ENCODE measurements at places on chromosomes 2 and 18.

DNA sequence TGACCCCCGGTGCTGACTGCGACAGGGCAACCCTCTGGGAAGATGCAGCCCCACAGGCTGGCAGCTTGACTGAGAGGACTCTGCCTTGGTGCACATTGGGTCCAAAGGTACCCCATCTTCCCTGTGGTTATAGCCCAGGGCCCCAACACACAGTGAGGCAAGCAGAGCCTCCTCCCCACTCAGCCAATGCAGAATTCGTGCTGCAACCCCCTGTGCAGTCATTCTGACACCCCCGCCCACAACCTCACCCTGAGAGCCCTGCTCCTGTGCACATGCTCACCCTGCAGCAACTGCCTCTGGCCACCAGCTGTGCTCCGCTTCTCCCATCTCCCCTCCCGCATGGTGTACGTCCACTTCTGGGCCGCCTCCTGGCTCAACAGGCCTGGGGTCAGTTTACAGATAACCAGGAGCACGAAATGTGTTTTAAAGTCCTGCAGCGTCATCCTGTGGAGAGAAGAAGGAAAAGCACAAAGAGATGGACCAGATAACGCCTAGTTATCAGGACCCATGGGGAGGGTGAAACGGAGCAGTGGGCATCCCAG is 24.4 kb downstream of the CAPN14 start:
- DNase-seq = no peak

DNA sequence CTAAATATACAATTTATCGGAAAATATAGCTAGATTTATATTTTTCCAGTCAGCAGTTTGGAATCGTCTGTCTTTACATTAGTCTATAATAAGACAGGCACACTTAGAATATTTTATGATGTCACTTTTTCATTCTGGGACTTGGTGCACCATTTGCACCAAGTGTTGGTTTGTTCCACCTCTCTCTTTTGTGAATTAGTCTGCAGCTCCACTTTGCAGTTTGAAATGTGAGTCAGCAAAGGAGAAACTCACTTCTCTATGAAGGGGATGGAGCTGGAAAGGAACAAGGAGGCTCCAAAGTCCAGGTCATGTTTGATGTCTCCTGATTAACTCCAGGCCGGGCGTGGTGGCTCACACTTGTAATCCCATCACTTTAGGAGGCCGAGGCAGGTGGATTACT is 63.8 kb upstream of the RTN4 start:
- no peak for DNase-seq

- no peak for DNase-seq
Measured at GRCh38 chr2:148944536-148944935, 69.5 kb downstream of the KIF5C start.

GRCh38 chr18:26497866-26498265 is 50.5 kb downstream of the KCTD1 start:
- DNase-seq = no peak

DNA sequence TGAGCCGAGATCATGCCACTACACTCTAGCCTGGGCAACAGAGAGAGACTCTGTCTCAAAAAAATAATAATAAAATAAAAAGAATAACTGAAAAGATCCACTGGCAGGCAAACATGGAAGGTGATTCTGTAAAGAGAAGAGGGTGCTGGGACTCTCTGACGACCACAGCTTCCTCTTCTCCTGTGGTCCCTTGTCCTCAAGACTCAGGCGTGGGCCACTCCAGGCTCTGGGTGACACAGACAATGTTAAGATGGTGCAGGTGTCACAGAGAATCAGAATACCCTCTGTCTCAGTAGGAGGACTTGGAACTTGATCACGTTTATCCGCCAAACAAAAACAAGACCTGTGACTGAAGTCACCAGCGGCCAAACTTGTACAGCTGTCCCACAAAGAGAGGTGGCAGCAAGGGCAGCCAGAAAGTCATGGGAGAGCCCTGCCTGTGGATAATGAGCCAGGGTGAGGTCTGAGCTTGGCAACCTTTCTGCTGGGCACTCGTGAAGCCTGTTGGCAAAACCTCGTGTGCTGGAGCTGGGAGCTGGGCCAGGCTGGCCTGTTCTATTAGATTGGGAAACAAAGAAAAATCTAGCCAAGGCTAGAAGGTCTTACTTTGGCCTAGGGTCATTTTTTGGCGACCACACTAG is 76.4 kb upstream of the ITGA6 start:
- DNase-seq = no peak

- DNase-seq = no peak
Measured at GRCh38 chr2:118250001-118250400, 161.7 kb downstream of the INSIG2 start.

GRCh38 chr2:46872902-46873603 is 42.6 kb downstream of the MCFD2 start:
- DNase-seq = no peak

DNA sequence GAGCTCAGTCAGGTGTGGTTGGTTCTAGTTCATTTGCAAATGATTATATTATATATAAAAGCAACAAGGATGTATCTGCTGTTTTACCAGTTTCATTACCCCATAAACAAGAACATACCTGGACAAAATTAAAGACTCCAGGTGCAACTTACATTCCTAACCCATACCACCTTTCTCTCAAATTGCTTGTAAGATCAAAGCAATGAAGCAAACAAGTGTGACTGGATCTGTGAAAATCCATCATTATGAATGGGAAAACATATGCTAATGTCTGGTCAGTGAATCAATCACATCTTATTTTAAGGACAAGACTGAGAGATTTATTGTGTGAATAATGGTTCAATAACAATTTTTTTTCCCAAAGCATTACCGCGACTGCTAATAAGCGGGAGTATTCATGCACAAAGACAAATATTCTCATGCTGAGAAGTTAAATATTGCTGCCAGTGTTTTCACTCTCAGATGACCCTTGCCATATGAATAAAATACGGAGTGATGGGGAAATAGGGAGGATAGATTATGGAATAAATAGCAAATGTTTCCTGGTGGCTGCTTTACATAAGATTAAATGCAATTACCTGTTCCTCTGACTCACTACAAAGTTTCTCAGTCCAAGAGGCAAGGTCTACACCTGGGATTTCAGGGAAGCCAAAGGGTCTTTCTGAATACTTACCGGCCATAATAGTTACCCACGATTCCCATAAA is 59.3 kb downstream of the WDR75 start:
- DNase-seq = no peak

DNA sequence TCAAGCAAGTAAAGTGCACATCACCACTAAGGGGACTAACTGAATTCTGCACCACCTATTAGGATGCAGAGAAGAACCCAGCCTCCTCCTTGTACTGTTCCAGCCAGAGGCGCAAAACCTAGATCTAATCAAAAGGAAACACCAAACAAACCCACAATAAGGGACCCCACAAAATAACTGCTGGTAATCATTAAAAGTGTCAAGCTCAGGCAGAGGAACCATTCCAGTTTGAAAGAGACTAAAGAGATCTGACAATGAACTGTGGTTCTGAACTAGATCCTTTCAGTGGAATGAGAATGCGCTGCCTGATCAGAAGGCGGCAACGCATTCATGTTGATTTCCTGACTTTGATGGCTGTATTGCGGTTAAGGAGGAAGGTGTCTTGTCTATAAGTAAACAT is 16.8 kb downstream of the HDLBP start:
- DNase-seq = no peak

DNA sequence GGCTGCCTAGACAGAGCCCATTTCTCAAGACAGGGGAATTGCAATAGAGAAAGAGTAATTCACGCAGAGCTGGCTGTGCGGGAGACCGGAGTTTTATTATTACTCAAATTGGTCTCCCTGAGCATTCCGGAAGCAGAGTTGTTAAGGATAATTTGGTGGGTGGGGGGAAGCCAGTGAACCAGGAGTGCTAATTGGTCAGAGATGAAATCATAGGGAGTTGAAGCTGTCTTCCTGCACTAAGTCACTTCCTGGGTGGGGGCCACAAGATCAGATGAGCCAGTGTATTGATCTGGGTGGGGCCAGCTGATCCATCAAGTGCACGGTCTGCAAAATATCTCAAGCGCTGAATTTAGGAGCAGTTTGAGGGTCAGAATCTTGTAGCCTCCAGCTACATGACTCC is 84.8 kb downstream of the RTN4 start:
- DNase-seq = no peak

- DNase-seq = peak; percentile 60
Measured at GRCh38 chr2:8860239-8860638, 22.8 kb upstream of the KIDINS220 start.

DNA sequence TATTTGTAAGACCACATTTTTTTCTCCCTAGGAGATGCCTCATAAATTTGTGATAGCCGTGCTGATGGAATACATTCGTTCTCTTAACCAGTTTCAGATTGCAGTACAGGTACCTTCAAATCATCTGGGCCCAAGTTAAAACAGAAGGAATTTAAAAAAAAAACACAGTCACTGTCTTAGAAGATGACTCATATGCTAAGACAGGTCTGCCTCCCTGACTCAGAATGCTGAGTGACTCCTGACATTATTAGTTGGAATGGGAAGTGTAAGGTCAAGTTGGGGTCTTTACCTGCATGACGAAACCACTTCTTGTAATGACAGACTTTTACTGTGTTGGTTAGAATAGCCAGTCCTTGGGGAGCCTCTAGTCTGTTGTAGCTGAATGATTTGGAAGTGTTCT is 26.3 kb downstream of the RMC1 start:
- peak; percentile 88 for DNase-seq

- no peak for DNase-seq
Measured at GRCh38 chr18:79438089-79438897, 42.6 kb downstream of the NFATC1 start.

GRCh38 chr2:199985625-199986207 is 30.3 kb downstream of the MAIP1 start:
- DNase-seq = peak; percentile 39

DNA sequence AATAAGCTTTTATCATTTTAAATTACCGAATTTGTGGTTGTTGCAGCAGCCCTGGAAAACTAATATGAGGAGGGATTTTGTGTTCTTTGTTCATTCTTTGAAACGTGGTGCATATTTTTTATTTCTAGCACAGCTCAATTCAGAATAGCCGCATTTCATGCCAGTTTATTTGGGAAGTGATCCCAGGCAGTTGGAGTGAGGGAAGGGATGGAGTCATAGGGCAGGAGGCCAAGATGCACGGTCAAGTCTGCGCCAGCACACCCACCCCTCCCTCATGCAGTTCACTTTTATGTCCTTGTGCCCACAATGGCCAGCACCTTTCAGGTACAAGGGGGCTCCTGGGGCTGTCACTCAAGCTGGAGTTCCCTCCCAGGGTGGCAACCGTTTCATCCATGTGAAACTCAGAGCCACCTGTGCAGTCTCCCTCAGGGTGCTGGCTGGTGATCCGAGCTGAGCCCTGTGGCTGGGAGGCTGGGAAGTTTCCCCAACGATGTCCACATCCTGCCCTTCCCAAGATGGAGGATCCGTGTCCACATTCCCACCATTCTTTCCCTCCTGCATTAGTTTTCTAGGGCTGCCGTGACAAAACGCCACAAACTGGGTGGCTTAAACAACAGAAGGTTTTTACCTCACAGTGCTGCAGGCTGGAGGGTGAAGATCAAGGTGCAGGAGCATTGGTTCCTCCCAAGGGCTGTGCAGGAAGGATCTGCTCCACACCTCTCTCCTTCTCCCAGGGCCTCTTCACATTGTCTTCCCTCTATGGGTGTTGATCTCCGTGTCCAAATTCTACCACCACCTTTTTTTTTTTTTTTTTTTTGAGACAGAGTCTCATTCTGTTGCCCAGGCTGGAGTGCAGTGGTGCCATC is 68.5 kb upstream of the ITGA6 start:
- DNase-seq = no peak

- DNase-seq = no peak
Measured at GRCh38 chr18:37535968-37536367, 29.6 kb downstream of the CELF4 start.

GRCh38 chr2:102313950-102314349 is 2.6 kb downstream of the IL1RL1 start:
- DNase-seq = no peak

DNA sequence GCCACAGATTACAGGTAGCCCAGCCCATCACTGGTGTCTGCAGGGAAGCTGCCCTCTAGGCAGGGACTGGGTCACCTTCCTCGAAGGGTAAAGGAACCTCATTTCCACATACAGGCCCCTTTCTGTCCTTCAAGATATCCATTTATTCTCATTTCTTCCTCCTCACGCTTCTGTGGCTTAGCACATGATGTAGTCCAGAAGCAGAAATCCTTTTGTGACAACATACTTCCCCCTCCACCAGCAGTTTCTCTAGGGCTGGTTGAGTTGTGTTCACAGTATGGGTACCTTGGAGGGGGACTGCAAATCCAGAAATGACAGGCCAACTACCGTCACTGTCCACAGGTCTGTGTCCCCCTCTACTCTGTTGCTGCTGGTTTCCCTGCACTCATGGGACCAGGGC is 364.9 kb downstream of the ANAPC1 start:
- DNase-seq = no peak

GRCh38 chr2:214574084-214574781 is 163.4 kb downstream of the VWC2L start:
- DNase-seq = no peak

- DNase-seq = no peak
Measured at GRCh38 chr2:67792681-67793091, 270.1 kb downstream of the C1D start.

DNA sequence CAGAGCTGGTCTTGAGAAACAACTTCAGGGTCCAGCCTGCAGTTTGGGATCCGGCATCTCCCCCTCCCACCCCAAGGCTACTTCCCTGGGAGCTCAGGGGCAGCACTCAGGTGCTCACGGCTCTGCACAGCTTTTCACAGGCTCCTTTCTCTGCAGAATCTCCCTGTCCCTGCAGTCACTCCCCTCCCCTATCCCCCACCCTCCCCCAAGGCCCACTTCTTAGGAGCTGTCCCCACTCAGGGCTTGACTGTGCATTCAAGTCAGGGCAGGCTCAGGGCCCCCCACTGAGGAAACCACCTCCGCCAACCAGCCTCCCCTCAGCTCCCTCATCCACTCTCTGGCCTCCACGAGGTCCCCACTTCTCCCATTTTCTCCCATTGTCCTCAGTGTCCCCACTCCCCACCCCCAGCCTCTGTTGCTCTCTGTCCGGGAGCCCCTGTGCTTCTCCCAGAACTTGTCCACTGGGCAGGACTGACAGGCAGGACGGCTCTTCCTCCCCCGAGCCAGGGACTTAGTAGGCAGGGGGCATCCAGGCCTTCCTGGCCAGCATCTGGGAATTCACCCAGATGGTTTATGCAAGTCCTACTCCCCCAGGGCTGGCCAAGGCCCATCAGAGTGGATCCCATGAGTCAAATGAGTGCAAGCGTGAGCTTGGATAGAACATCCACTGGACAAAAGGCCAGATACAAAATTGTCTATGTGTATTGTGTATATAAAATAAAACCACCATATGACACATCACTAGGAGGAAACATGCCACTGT is 7.6 kb downstream of the NMUR1 start:
- no peak for DNase-seq
